ENCODE measurements at places on chromosomes 1 and 21.

DNA sequence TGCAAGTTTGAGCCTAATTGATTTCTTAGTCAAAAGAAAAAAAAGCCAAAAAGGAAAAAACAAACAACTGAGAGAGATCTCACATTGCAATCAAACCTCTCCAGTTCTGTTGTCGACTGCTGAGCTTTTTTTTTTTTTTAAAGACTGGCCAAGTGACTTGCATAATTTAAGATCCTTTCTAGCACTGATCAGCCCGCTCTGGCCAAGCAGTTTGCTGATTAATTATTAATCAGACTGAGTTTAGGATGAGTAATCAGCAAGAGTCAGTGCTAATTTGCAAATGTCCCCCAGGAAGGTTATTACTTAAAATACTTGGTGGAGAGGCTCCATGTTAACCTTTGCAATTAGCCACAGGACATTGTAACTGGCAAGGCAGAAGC, 39.3 kb downstream of the HMGB4 start:
- DNase-seq, result no peak

GRCh38 chr1:112297536-112297935, 98.5 kb upstream of the CTTNBP2NL start:
- no peak for DNase-seq

- DNase-seq, result no peak
Observed at GRCh38 chr1:67652800-67653199, 32.2 kb upstream of the GADD45A start.

- DNase-seq, result no peak
Observed at GRCh38 chr1:30649321-30649991, 73.9 kb downstream of the MATN1 start.

- DNase-seq, result no peak
Observed at GRCh38 chr21:41407541-41408460, 18.2 kb upstream of the MX1 start.

DNA sequence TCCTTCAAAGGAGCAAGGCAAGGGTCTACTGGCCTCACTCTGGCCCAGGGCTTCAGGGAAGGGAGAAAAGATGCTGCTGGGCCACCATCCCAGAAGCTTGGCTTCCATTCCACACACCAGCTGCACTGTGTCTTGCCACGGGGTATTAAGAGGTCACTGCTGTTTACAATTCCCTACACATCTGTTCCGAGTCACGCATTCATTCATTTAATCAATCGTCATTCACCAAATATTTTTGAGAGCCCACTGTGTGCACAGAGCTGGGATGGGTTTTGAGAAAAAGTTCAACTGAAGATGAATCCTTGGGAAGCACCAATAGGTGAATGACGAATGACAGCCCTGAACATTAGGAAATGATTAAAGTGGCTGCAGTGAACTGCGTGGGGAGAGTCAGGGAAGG, 101.7 kb downstream of the NAV1 start:
- no peak for DNase-seq

DNA sequence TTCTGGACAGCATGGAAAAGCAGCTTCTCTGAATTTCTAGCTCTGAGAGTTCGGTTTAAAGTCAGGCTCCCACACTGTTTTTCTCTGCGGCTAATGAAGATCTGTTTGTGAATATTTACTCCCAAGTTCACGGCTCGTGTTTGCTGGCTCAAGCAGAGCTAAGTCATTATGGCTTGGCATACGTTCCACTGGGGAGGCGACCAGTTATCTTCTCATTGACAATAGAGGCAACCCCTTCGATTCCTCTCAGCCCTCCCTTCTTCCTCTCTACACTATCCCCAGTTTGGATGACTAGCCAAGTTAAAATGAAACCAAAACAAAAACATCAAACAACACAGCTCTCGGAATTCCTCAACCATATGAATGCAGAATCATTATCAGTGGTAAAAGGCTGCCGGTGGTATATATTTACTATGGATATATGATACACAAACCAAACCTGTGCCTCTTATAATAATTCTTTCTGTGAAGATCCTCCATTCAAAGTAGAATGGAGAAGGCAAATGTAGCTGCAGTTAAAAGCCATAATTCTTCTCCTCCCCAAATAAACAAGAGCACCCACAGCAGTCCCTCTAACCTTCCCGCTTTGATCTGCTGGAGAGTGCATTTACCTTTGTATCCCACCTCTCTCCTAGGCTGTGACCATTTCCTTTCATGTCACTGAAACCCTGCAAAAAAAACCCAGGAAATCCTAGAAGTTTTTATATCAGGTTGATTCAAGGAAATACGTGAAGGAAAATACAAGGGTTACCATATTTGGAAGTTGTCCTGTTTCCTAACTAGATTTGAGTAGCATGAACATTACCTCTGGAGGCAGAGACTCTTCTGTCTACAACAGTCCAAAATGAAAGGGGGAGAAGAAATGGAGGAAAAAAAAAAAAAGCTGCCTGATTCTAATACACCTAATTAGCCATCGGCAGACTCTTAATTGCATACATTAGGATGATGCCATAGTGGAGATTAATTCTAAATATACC, 108.3 kb upstream of the USH2A start:
- DNase-seq, result no peak

DNA sequence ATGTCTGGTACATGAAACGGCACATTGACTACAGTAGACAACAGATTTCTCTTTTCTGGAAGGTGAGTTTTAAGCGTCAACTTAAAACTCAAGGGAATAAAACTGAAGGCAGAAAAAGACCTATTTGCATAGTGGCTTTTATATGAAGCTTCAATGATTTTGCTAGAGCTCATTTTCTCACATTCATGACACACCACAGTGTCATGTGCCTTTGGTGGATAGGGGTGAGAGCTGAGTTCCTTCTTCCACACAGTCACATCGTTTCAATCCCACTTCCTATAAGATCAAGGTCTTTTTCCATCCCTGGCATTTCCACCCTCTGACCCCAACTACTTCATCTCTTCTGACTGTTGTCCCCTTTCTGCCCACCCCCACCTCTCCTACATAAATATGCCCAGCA, 31.0 kb downstream of the IL12RB2 start:
- no peak for DNase-seq

DNA sequence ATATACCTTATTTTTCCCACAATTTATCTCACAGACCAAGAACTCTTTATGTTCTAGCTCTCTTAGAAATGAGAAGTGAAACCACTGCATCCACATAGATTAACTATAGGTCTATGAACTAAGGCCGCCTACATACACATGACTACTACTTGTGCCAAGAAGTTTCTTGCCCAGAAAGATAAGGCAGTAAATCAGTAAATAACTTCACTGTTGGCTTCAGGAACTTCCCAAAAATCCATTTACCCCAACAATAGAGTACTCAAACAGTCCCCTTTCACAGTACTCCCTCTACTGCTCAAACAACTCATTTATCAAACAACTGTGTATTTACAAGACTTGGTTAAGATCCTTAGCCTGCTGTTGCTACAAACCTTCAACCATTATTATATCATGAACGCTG, 96.5 kb downstream of the NME7 start:
- DNase-seq, result no peak

DNA sequence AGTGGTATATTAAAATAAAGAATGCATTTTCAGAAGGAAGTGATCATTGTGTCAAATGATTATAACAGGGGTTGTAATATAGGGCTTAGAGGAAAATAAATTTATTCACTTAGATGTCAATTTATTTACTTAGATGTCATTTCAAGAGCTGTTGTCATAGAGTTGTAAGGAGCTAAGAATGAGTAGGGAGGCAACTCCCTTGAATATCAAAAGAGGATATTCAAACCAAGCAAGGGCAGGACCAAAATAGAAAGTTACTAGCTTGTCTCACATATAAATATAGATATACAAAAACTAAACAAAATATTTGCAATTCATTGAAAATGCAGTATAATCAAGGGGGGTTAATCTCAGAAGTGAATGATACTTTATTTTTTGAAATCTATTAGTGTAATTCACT, 16.0 kb upstream of the RASAL2 start:
- no peak for DNase-seq

GRCh38 chr1:233081735-233082134, 131.3 kb downstream of the NTPCR start:
- DNase-seq, result no peak

DNA sequence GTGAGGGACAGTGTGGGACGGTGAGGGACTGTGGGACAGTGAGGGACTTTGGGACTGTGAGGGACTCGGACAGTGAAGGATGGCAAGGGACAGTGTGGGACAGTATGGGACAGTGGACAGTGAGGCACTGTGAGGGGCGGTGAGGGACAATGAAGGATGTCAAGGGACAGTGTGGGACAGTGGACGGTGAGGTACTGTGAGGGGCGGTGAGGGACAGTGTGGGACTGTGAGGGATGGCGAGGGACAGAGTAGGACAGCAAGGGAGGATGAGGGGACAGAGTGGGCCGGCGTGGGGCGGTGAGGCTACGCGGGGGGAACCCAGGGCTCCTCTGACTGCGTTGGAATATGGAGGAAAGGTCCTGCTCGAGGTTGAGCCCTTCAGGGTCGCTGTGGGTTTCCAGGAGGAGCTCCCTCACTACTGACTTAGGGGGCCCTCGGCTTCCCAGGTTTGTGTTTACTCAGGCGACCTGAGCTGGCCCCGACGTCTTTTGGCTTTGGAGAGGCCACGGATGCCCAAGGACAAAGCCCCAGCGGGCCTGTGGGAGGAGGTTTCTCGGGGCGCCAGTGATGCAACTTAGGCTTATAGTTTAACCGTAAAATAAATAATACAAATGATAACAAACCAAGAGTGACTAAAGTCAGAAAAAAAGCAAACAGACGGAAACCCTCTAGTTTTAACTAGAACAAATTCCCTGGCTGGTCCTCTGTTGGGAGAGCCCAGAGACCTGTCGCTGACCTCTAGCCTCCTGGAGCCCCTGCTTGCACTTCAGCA, 1.1 kb upstream of the ERRFI1 start:
- no peak for DNase-seq

DNA sequence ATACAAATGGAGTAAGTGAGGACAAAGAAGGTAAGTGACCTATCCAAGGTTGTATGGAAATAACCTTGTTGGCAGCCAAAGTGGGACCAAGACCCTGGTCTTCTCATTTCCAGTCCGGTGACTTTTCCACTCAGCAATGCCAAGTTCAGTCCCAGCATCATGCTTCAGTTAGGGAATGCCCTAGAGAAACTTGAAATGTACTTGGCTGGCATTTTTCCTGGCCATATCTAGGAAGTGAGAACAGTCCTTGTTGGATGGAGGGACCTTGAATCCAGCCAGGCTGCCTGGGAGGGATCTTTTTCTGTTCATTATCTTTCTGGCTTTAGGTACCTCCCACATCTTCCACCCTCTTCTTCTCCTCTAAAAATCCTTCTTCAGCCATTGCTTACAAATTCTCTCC, 76.8 kb upstream of the UBE2U start:
- DNase-seq, result no peak

- DNase-seq, result no peak
Observed at GRCh38 chr1:163785868-163786405, 464.2 kb downstream of the NUF2 start.

DNA sequence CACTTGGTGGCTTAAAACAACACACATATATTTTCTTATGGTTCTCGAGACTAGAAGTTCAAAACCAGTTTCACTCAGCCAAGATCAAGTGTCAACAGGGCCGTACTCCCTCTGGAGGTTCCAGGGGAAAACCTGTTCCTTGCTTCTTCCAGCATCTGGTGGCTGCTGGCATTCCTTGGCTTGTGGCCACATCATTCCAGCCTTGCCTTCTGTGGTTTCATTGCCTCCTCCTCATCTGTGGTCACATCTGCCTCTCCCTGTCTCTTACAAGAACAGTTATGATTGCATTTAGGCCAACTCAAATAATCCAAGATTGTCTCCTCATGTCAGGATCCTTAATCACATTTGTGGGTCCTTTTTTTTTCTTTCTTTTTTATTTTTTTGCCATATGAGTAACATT, 240.7 kb upstream of the HOOK1 start:
- no peak for DNase-seq

- DNase-seq, result no peak
Observed at GRCh38 chr21:39094847-39095579, 88.2 kb downstream of the PSMG1 start.

- DNase-seq, result no peak
Observed at GRCh38 chr1:241808265-241808664, 39.7 kb upstream of the EXO1 start.

- DNase-seq, result no peak
Observed at GRCh38 chr1:5430911-5431697, 561.1 kb downstream of the NPHP4 start.

GRCh38 chr21:42455196-42455595, 40.8 kb downstream of the RSPH1 start:
- no peak for DNase-seq

DNA sequence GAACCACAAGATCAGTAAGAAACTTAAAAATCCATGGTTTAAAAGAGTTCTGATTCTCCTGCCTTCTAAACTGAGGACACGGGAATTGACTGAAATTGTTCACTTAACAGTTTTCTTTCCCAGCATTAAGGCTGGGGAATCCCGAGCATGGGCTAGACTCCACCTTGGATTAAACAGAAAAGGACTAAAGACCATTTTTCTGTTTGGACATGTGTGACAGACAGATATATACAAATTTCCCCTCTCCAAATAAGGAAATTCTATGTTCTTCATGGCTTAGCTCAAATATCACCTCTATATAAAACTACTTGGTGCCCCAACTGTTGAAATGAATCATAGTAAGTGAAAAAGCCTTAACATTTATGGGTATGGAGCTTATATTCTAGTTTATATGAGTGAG, 85.0 kb downstream of the UROD start:
- no peak for DNase-seq

- DNase-seq, result no peak
Observed at GRCh38 chr1:48908606-48909005, 131.9 kb upstream of the BEND5 start.

GRCh38 chr1:117015724-117016123, 14.2 kb downstream of the CD101 start:
- no peak for DNase-seq

- DNase-seq, result no peak
Observed at GRCh38 chr1:9459816-9460407, 79.4 kb upstream of the SLC25A33 start.

GRCh38 chr1:42978317-42979035, 19.8 kb upstream of the SLC2A1 start:
- DNase-seq, result no peak

- DNase-seq, result no peak
Observed at GRCh38 chr1:88998716-88999115, 6.3 kb upstream of the KYAT3 start.

DNA sequence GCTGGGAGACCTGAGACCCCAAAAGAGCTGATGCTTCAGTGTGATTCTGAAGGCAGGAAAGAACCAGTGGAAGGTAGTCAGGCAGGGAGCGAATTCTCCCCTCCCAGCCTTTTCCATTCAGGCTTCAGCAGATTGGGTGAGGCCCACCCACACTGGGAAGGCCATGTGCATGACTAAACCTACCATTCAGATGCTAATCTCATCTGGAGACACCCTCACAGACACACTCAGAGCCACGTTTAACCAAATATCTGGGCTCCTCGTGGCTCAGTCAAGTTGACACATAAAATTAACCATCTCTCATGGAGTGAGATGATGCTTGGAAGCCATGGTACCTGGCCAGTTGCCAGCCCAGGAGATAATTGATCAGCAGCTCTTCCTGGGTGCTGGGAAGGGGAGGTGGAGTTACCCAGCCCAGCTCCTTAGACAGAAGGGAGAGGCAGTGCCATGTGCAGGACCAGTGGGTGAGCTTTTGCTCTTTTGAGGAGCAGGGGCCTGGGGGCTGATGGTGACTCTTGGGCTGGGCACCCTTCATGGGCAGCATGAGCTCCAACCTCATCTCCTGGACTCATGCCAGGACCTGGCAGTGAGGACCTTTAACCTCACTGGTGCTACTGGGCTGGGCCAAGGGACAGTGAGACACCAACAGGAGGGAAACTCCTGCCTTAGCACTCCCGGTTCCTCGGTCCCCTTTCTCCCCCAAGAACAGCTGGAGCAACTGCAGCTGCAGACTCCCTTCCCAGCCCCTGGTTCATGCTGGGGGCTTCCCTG, 89.0 kb upstream of the ACTL8 start:
- no peak for DNase-seq

- DNase-seq, result no peak
Observed at GRCh38 chr1:186094172-186094571, 280.9 kb downstream of the TPR start.
